CD4-positive, alpha-beta T cell treated with Interleukin-10 for 1 hour (primary cell): ENCODE measurements at places on chromosomes 2 and 18.

GRCh38 chr18:9539283-9539682, 64.0 kb downstream of the RALBP1 start:
- no peak for DNase-seq

GRCh38 chr2:57407772-57408201, 638.8 kb upstream of the VRK2 start:
- DNase-seq = no peak

DNA sequence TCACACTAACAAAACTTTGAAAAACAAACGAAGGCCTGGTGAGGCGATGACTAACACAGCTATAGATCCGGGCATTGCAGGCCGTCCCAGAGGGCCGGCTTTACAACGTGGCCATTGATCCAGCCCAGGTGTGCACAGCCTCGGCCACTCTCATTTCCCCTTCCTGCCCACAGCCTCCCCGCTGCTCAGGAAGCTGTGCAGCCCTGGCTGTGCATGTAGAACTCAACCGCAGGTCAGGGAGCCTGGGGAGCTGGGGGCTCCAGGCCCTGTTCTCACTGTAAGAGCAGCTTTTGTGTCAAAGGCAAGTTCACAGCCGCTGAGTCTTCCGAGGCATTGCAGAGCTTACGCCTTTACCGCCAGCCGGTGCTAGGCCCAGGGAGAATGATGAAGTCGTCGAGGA, 87.2 kb downstream of the LONRF2 start:
- peak; percentile 19 for DNase-seq

GRCh38 chr2:176582990-176583481, 313.8 kb downstream of the MTX2 start:
- DNase-seq = no peak

- DNase-seq = no peak
Measured at GRCh38 chr2:219285894-219286425, 6.8 kb downstream of the DNAJB2 start.

GRCh38 chr2:97911922-97912575, 83.7 kb downstream of the TMEM131 start:
- no peak for DNase-seq

- no peak for DNase-seq
Measured at GRCh38 chr2:151945186-151945585, 117.0 kb upstream of the ARL5A start.

- no peak for DNase-seq
Measured at GRCh38 chr18:7855671-7856070, 288.6 kb downstream of the PTPRM start.

GRCh38 chr2:85522090-85522647, 16.8 kb upstream of the MAT2A start:
- no peak for DNase-seq

DNA sequence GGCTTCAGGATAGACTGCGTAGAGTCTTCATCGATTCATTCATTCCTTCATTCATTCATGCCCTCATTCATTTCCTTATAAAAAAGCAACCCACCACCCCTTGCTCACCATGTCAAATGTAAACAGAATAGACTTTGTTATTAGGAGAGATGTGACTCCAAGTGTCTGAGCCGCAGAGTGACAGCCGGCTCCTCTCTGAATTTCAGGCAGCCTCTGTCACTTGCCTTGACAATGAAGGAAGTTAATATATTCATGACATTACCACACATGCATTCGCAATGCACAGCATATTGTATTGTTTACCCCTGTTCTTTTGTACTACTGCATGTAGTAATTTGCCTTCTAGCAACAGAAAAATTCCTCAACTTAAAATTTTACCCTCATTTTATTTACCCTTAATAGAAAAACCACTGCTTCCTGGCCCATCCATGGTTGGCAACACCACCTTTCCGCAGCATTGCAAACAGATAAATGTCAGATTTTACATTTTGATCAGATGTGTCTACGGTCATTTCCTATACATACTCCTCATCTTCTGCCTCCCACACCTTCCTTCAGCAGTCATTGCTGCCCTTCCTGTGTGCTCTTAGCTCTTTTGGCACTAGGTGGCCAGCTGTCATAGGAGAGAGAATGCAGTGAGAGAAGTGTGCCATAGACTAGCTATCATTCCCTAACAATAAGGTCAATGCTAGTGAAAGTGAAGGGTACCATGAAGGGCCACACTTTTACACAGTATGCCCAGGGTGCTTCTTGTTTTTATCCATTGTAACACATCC, 1090.8 kb downstream of the BCL11A start:
- no peak for DNase-seq

GRCh38 chr2:30847329-30847728, 40.1 kb upstream of the CAPN13 start:
- DNase-seq = no peak

GRCh38 chr2:127911737-127912136, 26.0 kb upstream of the AMMECR1L start:
- DNase-seq = no peak

GRCh38 chr2:69034122-69034521, 21.1 kb downstream of the ANTXR1 start:
- no peak for DNase-seq

GRCh38 chr2:97918818-97919217, 76.9 kb downstream of the TMEM131 start:
- DNase-seq = no peak

DNA sequence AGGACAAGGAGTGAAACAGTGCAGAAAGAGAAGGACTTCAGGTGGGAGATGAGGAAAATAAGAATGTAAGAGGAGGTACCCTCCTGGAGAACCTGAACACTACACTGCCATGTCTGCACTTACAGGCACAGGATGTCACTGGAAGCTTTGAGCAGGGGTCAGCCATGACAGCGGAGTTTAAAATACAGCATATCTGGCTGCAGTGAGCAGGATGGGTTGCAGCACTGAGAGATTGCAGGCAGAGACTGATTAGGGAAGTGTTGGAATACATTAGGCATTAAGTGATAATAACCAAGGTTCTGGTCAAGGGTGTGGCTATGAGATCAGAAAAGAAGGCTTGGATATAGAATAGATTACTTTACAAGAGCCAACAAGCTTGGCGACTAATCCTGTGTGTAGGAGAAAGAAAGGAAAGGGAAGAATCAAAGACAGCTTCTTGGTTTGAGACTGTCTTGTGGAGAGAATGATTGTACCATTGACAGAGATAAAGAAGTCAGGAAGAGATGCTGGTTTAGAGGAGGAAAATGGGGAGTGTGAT, 171.1 kb upstream of the RBMS1 start:
- no peak for DNase-seq

- DNase-seq = no peak
Measured at GRCh38 chr2:16661936-16662839, 3.4 kb downstream of the CYRIA start.

- DNase-seq = no peak
Measured at GRCh38 chr2:233426619-233427342, 72.5 kb downstream of the DGKD start.

- DNase-seq = no peak
Measured at GRCh38 chr2:219570194-219570923, 980 bp downstream of the OBSL1 start.

DNA sequence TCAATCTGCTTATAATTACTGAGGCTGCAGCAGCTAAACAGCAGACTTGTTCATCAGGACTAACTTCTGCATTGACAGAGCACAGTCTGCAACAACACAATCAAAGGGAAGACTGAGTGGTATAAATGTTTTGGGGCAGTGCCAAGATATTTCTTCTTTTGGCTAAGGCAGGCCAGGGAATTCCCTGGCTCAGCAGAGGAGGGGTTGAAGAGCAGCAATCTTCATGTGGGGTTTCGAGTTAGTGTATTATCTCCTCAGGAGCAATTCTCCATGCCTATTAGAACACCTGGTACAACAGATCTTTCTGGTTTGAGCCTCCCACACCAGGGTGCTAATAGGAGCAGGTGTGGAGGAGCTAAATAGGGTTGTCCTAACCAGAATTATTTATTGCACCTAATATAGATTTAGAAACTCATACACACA, 103.0 kb upstream of the STK17B start:
- peak; percentile 61 for DNase-seq

DNA sequence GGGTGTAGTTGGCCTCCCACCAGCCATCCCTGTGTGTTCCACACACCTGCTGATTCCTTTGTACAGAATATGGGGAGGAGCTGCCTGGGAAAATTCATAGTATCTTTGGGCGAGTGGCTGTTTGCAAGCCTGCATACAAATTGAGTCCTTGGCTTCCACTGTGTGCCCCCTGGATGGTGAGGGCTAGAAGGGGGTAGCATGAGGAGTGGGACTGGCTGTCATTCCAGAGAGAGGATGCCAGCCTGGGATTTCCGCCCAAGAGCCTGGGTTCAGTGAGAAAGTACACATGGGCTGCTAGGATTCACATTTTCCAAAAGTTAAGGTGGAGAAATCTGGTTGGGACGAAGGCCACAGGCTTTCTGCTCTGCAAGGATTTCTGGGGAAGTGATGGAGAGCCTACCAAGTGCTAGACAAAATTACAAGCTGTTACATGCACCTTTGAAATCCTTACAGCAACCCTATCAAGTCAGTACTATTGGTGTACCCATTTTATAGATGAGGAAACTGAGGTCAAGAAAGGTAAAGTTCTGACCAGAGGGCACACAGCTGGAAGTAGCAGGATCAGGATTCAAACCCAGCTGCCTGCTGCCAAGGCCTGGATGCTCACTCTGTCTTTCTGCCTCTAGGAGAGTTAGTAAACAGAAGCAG, 606 bp upstream of the TOGARAM2 start:
- DNase-seq = no peak

DNA sequence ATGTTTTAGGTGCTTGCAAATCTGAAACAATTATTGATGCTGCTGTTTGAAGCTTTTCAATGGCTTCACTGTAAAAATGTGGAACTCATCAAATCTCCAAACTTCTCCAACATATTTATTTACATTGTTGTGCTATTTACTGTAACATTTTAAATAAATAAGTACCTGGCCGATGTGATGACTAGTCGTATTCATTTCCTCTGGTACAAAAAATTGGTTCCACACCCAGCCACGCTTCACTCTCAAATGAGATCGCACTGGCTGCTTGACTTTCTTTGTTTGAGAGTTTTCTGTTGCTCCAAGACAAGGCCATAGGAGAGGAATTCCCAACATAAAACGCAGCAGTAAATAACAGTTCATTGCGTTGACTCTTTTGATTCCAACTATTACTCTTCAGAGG, 32.0 kb downstream of the CDH19 start:
- DNase-seq = no peak

DNA sequence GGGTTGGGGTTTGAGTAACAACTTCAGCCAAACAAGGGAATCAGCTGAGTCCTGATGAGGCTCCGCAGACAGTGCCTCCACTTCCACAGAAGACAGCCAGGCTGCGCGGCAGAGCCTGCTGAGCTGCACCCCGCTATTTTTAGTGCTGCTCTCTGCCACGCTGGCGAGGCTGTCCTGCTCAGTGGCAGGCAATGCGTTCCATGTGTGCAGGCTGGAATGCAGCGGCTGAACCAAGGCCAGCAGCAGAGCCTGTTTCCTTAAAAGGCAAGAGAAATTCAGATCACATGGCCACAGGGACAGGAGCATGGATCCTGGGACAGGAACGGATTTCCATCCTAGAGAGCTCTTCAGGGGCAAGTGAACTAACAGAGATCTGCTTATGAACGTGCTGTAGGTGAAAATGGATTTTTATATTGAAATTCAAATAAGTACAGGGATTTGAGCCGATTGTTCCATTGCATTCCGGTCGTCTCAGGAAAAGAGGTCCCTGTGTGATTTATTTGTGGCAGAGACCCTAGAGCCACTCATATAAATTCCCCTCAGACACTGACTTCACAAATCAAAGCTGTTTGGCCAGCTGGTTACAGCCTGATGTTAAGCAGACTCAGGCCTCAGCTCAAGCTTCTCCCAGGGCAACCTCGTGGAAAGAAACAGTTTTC, 98.7 kb downstream of the COL6A3 start:
- DNase-seq = no peak

- DNase-seq = no peak
Measured at GRCh38 chr18:13548966-13549879, 177.1 kb downstream of the FAM210A start.

DNA sequence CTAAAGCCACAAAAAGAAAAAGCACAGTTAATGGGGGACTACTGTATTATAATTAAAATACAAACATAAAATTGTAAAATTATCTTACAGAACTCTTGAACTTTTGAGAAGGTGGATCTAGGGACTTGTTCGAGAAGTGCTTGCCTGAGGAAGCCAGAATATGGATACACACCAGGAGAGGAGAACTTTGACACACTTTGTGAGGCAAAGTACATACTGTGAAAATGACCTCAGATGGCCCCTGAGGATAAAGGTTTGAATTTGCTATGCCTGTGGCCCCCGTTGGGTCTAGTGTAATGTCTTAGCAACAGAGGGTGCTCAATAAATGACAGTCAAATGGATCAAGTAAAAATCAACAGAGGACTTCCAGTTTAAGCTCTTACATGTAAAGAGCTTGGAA, 148.2 kb upstream of the CYP1B1 start:
- no peak for DNase-seq

DNA sequence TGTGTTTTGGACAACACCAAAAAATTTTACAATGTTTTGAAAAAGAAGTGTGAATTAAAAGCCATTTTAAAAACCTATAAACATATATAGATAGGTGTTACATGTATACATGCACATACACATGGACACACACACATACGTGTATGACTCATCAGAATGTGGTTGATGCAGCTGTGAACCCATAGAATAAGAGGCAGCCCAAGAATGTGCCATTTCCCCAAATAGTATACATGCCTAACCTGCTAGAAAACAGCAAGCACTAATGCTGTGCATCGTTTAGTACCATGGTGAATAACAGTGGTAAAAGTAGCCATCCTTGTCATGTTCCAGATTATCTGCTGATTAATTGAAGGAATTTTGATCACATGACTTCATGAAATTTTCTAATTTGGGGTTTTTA, 149.0 kb downstream of the DSEL start:
- no peak for DNase-seq

DNA sequence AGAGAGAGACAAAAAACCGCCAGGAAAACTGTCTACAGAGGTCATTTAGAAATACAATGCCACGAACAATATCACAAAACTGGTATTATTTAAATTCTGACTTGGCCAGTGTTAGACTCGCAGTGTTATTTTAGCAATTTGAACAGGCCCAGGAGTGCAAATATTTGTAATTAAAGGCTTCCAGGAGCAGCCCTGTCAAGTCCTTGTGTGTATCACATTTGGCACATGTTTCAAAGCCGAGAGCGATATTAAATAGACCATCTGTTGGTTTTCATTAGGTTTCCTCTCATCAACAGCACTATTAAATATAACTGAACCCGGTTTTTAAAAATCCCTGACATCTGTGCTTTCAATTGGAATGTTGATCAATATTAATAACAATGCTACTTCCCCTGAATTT, 656.9 kb downstream of the TSN start:
- DNase-seq = no peak

- no peak for DNase-seq
Measured at GRCh38 chr2:237616734-237617586, 10.4 kb upstream of the LRRFIP1 start.

DNA sequence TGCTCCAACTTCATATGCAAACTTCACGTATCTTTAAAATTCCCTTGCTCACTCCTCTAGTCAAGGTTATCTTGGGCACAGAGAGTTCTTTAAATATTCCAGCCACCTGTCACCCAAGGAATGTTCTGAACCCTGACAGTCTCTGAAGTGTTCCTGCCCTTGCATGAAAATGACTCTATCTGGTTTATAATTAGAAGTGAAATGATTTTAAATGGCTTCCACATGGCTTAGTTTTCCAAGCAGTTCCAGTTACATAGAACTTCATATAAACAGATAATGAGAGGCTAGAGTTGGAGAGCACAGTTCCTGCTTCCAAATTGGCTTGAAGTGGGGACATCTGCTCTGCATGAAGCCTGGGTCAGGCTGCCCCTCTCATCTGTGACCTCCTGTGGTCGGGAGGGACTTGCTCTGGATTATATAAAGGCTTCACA, 81.9 kb downstream of the SLC4A3 start:
- no peak for DNase-seq
